ENCODE measurements at places on chromosomes 11 and 22.
A peak's percentile ranks its signal among the peaks of the same experiment; 100 is the strongest.

DNA sequence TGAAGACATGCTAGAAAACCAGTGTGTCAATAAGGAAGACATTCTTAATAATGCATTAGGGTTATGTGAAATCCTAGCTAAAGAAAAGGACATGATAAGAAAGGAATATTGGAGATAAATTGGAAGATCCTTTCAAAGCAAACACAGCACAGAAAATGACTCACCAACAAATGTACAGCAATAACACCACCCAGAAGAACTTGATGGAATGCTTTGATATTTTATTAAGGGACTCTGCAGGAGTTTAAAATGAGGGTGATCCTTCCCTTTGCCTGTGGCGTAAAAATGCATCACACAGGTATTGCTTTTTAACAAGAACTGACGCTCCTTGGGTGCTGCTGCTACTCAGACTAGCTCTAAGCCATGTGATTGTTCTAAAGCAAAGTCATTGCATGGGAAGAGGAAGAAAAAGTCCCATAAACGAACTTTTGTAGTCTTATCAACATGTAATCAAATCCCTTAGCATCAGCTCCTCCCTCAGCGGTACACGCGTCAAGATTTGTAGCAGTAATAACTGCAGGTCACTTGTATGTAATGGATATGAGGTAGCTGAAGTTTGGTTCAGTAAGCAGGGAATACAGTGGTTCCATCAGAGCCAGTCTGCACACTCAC lies 48.4 kb upstream of the EED start:
- DNase-seq: no peak

DNA sequence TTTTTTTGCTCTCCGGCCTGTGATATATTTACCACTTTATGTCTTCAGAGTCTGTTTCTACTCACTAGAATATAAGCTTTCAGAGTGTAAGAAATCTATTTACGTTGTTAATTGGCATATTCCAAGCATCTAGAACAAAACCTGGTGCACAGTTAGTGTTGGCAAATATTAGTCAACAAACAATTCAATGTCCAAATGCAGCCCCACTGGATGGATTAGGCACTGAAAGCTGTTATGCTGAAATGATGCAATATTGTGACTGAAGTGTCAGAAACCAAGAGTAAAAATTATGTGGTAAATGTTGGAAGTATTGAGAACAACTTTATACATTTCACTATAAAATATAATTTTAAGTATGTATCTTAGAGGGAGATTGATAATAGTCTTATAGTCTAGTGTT lies 24.8 kb downstream of the CASP4 start:
- no peak for DNase-seq

DNA sequence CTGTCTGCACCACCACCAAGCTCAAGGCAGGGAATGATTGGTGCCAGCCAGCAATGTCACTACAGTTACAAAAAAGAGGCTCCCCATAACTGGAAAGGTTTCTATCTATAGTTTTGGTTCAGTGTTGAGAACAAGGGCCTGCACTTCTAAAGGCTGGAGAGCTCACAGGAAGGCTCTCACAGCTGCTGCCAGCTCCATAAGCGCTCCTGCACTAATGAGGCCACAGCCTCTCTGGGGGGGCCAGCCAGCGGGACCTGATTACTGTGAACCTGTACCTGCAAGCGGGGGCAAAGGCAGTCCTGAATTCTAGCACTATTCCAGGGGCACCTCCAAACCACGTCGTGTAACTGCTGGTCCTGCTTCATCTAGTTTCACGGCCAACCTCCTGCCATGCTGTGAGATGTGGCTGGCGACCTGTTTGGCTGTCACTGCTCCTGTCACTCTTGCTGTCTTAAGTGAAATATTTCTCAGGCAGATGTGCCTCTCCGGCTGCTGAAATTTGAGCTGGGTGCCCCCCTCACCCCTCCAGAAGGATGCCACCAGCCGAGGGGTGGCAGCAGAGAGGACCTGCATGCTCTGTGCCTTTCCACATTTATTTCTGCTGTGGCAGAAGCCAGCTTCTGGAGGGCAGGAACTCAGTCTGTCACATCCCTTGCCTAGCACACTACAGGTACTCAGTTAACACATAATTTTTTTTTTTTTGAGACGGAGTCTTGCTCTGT lies 53.3 kb upstream of the ARFGAP3 start:
- DNase-seq: no peak

- DNase-seq: no peak
Observed at GRCh38 chr11:130523166-130523565, 74.7 kb downstream of the ADAMTS15 start.

DNA sequence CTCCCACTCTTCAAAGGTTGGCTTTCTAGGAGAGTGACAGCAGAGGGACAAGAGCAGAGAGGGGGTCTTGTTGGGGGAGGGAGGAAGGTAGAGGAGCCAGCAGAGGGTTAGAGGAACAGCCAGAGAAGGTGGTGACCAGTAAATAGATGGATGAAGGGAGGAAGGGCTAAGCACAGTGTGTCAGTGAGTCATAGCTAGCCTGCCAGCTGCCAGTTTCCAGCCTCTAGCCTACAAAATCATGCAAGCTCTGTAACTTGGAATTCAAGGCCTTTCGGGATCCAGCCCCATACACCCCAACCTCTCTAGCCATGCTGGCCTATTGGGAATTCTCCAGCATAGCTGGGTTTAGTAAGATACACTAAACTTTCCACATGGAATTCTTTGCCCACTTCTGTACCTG lies 147.4 kb upstream of the TEAD1 start:
- no peak for DNase-seq

- DNase-seq: no peak
Observed at GRCh38 chr11:8069771-8070170, 11.2 kb upstream of the TUB start.

DNA sequence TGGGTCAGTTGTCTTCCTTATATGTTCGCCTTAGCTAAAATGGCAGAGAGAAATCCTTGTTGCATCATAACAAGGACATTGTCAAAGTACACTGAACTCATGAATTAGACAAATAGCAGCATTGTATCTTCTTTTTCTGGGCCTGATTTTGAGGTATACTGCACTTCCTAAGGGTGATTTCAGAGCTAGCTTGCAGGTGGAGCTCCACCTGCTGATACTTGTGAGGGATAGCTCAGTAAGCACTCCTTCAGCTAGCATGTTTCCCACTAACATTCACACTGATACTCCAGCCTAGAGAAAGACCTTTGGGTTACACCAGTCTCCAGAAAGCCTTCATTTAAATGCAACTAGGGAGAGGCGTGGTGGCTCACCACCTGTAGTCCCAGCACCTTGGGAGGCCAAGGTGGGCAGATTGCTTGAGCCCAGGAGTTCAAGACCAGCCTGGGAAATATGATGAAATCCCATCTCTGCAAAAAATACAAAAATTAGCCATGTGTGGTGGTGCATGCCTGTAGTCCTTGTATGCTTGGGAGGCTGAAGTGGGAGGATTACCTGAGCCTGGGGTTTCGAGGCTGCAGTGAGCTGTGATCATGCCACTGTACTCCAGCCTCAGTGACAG lies 29.8 kb downstream of the JAM3 start:
- no peak for DNase-seq

GRCh38 chr11:67167091-67167490 lies 48.0 kb downstream of the KDM2A start:
- no peak for DNase-seq

GRCh38 chr11:113723787-113724186 lies 17.7 kb upstream of the TMPRSS5 start:
- DNase-seq: no peak

DNA sequence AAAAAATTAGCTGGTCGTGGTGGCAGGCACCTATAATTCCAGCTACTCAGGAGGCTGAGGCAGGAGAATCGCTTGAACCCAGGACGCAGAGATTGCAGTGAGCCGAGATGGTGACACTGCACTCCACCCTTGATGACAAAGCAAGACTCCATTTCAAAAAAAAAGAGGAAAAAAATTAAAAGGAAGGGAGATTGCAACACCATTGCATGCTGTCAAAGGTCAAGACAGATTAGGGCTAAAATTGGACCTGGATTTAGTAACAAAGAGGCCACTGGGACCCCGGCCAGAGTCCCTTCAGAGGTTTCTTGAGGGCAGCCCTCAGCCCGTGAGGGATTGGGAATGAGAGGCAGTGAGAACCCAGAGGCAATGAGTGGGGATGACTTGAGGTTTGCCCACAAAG lies 8.2 kb upstream of the MAFF start:
- no peak for DNase-seq

- DNase-seq: no peak
Observed at GRCh38 chr22:49523374-49524008, 304.2 kb downstream of the BRD1 start.

- DNase-seq: no peak
Observed at GRCh38 chr11:12090061-12090591, 20.3 kb upstream of the MICAL2 start.

- DNase-seq: no peak
Observed at GRCh38 chr11:70145071-70145470, 58.0 kb upstream of the FADD start.

DNA sequence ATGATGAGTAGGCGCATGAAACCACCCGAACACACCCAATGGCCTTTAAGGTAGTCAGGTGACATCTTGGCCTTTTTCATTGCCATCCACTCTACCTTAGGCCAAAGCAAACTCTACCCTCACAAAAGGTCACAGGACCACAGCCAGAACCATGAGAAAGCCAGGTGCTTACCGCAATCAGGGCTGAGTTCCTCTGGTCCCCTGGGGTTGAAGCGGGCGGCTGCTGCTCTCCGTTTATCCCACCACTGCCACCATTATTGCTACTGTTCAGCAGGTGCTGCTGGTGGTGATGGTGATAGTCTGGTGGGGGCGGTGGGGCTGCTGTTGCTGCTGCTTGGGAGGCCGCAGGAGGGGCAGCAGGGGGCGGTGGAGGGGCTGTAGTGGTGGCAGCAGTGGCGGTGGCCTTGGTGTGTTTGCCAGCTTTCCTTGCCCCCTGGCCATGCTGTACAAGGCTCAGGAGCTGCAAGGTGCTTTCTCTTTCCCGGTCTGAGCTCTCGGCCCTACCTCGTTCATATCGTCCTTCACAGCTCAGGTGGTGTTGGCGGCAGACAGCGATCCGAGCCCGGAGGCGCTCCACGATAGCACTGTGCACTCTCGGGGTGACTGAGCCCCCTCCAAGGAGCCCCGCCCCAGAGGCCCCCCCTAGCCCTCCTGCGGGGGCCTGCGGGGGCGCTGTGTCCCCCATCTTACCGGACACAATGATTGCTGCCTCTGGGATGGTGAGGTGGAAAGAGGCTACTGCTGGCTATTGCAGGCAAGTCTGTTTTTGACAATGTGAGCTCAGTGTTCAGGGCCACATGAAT lies 1.6 kb downstream of the MAML2 start:
- peak; percentile 37 for DNase-seq

DNA sequence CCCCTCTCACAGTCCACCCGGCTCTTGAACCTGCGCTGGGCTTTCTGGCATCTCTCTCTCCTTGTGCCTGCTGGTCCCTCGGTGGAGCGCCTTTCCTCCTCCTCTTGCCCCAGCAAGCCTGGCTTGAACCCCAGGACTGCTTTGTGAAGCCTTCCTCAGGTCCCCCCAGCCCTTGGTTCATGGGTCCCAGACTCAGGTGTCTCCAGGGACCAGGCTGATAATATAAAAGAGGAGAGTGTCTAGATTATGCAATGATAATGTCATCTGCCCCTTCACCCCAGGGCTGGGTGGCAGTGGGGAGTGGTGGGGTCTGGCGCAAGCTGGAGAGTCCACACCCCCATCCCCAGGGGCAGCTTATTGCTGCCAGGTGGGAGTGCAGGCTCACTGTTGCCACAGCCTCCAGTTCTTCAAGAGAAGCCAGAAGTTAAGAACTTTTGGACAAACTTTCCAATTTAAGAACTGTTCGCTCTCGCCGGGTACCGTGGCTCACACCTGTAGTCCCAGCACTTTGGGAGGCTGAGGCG lies 36.6 kb upstream of the PARVG start:
- no peak for DNase-seq

DNA sequence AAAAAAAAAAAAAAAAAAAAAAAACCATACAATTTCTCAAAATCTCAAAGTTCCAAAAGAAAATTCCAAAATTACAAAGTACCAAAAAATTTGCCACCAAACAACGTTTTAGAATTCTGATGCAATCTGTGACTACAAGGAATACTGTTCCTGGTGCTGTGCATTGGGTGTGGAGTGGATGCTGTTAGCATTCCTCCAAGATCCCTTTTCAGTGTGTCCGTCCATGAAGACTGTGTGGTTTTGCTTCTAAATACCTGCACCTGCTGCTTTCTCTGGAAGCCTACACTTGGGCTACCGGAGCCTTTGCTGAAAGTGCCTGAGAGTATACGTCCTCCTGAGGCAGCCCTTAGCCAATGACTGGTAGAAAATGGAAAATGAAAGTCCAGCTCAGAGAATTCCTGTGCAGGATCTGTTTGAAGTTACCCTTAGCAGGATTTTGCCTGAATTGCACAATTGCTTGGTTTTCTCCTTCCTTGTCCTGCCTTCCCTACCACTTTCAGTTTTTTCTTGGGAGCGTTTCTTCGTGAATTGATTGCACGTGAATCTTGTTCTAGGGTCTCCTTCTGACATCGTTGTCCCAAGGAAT lies 140.8 kb downstream of the TRPC6 start:
- DNase-seq: no peak

- DNase-seq: no peak
Observed at GRCh38 chr11:117438371-117439000, 110.8 kb downstream of the CEP164 start.

DNA sequence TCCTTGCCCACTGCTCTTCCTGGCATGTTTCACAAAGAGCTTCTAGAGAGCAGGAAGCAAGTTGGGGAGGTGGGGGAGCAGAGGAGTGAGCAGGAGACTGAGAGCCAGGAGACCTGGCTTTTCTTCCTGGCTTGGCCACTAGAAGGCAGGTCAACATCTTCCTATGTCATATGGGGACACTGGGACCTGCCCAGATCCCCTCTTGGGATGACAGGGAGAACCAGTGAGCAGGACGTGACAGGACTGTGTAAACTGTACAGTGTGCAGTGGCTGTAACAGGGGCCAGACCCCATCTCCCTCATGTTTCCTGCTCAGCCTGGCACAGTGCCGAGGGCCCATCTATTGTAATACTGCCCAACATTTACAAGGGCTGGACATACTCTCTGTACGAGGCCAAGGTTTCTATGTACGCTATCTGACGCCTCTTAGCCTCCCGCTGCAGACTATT lies 29.4 kb downstream of the GDPD5 start:
- DNase-seq: no peak

DNA sequence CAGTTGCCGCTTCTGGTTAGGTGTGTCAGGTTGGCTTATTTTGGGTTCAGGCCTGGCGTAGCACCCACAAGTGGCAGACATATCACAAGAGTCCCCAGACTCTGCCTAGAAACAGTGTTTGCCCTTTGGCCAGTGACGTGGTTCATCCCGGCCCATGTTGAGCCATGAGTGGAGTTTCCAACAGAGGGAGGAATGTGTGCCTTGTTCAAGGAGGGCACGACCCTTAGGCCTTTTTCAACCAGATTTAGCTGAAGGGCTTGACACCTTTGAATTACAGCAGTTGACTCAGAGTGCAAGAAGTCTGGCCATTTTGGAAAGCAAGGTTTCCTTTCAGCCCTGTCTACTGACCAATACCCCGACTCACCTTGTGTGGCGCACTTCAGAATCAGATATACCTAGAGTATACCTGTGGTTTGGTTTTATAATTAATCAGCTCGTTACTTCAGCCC lies 15.1 kb upstream of the AIFM3 start:
- no peak for DNase-seq

GRCh38 chr22:25007444-25008106 lies 55.1 kb downstream of the KIAA1671 start:
- DNase-seq: no peak

DNA sequence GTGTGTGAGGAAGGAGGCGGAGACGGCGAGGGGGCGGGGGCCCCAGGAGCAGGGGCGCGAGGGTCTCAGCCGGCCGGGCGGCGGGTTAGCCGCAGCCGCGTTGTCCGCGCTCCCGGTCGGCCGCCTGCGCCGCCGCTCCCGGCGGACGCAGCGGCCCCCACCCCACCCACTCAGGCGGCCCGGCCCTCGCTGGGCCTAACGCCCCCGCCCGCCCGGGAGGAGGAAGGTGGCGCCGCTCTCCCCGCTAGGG lies at the start of gene FCHSD2:
TSS of gene FCHSD2 (minus strand) at position 191 of the 250 bp plus-strand sequence. CDS start 441 bp downstream, outside the sequence.
- no peak for DNase-seq

Measured in stimulated activated CD8-positive, alpha-beta memory T cell treated with anti-CD3 and anti-CD28 coated beads, Interleukin-7, amount 100 ng/mL, for 24 hours (primary cell).